ENCODE measurements at places on chromosomes 5 and 9.

GRCh38 chr5:10310066-10310779 is 2.5 kb upstream of the CMBL start:
- DNase-seq: no peak

DNA sequence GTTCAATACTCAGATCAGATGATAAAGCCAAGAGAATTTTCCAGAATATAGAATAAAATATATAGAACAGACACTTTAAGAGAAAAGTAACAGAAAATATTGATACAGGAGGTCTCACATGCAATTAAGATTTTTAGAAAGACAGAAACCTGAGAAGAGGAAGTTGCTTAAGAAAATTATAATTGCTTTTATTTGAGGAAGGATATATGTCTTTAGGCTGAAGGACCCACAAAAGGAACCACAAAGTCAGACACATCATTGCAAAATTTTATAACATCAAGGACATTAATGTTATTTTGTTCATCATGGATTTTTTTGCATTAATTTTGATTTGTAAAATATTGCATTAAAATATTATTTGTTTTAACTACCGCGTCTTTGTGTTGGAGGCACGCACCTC is 141.5 kb downstream of the FSTL4 start:
- no peak for DNase-seq

DNA sequence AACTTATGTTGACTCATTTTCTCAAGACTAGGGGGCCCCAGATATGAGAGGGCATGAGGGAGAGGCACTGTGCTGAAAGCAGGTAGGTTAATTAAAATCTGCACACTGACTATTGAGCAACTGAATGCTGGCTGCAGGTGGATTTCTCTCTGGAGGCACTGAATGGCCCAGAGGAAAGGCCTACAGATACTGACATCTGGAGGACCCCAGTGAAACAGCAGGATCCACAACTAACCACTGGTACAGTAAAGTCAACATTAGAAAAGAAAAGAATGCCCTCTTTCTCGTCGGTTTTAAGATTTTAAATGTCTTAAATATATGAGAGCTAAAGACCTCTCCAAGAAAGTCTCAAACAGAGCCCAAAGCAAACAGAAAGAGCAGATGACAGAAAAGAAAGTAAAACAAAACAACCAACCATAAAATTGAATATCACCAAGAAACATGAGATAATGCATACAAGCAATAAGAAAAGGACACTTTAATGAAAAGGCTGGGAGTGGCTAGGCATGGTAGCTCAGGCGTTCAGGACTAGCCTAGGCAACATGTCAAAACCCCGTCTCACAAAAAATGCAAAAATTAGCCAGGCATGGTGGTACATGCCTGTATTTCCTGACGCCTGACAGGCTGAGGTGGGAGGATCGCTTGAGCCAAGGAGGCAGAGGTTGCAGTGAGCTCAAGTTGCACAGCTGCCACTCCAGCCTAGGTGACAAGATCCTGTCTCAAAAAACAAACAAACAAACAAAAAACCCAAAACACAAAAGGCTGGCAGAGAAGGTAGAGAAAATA is 43.3 kb downstream of the PUM3 start:
- no peak for DNase-seq

- DNase-seq: no peak
These were observed 213.2 kb downstream of the TMC1 start for GRCh38 chr9:72734631-72735030.

DNA sequence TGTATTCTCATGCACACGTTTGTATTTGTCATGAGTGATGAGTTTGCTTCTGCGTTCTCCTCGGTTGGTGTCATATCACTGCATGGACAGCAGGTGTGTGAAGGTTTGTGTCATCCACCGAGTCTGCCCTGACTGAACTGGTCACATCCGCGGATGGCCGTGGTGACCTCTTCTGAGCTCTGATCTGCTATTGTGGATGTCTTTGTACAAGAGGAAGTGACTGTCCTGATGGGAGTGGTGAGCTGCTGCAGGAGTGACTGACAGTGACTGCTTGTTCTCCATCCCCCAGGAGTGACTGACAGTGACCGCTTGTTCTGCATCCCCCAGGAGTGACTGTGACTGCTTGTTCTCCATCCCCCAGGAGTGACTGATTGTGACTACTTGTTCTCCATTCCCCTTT is 69.9 kb downstream of the EHMT1 start:
- DNase-seq: no peak

DNA sequence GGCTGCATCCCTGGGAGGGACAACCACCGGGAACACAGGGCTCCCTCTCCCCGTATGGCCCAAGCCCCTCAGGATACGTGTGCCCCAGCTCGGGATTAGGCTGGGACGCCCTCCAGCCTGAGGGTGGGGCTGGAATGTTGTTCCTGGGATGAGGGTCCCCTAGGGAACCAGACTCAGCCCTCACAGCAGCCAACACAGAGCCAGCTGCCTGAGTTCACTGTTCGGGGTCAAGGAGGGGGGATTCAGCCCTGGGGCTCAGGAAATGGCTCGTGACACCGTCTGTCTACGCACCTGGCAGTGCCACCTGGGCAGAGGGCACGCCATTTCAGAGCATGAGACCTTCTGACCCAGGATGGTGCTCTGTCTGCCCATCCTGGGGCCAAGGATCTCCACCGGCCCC is 8.9 kb downstream of the RNF44 start:
- DNase-seq: no peak

DNA sequence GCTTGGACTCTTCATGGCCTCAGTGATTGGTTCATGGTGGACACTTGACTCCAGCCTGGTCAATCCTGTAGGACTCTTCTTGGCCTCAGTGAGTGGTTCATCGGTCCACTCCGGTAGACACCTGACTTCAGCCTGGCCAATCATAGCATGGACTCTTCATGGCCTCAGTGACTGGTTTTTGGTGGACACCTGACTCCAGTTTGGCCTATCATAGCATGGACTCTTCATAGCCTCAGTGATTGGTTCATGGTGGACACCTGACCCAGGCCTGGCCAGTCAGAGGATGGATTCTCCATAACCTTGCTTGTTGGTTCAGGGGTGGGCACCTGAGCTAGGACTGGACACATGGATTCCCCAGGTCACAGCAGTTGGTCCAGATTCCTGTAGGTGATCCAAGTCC is 106.0 kb upstream of the ERCC6L2 start:
- DNase-seq: no peak

GRCh38 chr5:167587772-167588437 is 703.5 kb upstream of the WWC1 start:
- no peak for DNase-seq

- DNase-seq: no peak
These were observed 16.6 kb upstream of the MEGF9 start for GRCh38 chr9:120730654-120731514.

GRCh38 chr5:57642066-57642465 is 159.5 kb upstream of the ACTBL2 start:
- no peak for DNase-seq

DNA sequence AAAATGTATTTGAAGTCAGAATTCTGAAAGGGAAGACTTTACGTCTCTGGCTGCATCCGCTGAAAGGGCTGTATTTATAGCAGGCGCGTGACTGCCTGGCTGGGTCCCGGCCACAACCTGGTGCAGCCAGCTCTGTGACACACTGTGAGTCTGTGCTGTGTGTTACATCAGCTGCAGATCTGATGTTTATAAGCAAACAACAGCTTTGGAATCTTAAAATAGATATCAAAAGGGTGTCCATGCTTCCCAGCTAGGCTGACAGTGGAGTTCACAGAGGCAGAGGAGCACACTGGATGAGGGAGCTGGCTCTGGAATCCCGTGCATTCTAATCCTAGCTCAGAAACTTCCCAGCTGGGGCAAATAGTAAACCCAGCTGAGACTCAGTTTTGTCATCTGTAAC is 433.4 kb upstream of the BRINP1 start:
- no peak for DNase-seq

DNA sequence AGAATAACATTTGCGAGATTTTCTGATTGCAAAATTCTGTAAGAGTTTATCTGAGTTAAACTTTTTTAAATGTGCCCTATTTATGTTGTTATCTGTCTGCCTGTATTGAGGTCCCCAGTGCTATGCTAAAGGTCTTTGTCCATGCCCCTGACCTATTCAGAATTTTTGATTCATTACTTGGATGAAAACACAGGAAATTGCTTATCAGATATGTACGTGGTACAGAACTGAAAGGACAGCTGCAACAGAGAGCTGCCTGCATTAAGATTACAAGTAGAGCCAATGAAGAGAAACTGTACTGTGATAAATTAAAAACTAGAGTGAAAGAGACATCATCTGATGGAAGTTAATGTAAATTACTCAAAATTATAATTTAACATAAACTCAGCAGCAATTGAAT is 408.8 kb downstream of the ADGRV1 start:
- DNase-seq: no peak

GRCh38 chr5:59565551-59565950 is 328.0 kb downstream of the PDE4D start:
- no peak for DNase-seq

- no peak for DNase-seq
These were observed 27.9 kb upstream of the CDKN2B start for GRCh38 chr9:22036866-22037626.

GRCh38 chr9:93186215-93186945 is 2.4 kb downstream of the WNK2 start:
- DNase-seq: no peak

GRCh38 chr5:40271476-40271875 is 408.2 kb upstream of the PTGER4 start:
- no peak for DNase-seq

- DNase-seq: peak; percentile 87
These were observed at the start of gene RMRP for GRCh38 chr9:35657546-35658136. RMRP (minus strand) TSS chr9:35658019.

- DNase-seq: peak; percentile 28
These were observed 90.6 kb downstream of the RALGPS1 start for GRCh38 chr9:127004946-127005769.

- no peak for DNase-seq
These were observed 23.6 kb upstream of the SLC6A3 start for GRCh38 chr5:1468629-1469527.

- no peak for DNase-seq
These were observed 262.1 kb downstream of the CRB2 start for GRCh38 chr9:123617952-123618678.

- DNase-seq: no peak
These were observed 383.4 kb downstream of the BRINP1 start for GRCh38 chr9:118985851-118986250.

DNA sequence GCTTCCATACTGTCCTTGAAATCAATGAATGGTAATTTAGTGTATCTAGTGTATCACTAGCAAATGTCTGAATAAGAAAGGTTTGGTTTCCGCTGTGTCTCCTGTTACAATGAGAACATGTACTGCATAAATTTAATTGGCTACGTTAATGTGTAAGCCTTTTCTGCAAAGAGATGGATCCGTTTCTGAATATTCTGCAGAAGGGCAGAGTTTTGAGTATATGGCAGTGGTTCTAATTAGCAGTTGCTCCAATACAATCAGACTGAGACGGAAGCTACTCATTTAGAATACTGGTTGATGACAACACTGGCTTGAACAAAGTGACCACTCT is 555 bp upstream of the PCDHGC4 start:
- no peak for DNase-seq

DNA sequence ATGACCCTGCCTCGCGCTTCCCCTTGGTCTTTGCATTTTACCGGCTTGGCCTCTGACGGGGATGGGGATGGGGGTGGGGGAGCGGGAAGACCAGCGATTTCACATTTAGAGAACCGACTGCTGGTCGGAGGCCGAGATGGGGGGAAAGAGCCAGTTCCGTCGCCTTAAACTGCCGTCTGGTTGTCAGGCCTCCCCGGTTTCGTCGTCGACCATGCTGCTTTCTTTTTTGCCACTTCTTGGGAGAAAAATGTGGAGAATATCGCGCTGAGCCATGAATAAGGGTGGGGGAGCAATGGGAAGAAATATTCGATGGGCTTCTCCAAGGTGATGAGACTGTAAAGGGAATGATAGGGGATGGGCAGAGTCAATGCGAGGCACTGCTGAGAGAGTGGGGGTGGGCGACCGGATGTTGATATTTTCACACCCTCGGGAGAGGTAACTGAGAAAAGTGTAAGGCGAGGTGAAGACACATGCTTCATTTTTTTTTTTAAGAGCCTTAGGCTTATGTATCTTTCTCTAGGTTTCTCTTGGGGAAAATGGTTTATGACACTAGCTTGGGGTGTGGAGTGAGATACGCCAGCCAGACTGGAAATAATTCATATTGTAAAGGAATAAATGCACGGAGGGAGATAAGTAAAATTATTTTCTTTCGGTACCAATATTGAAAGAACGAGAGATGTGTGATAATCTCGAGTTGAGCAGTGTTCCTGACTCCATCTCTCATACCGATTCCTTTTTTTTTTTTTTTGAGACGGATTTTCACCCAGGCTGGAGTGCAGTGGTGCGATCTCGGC is 1.1 kb downstream of the KIF2A start:
- DNase-seq: peak; percentile 33

DNA sequence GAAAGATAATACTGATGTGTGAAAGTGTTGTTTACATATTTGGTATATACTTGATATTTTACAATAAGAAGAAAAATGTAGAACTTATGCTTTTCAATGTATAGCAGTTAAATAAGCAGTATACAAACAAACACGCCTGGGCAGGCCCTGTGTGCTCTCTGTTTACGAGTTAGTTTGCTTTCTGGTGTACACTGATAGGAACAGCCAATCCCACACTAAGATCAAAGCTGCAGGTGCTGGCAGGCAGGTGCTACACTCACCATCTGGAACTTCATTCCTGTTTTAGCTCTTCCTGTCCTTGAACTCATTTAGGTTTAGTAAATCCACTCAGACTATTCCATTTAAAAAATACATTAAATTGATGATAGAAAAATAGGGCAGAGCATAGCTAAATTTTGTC is 614.7 kb upstream of the ST8SIA4 start:
- DNase-seq: no peak

- DNase-seq: no peak
These were observed 117.6 kb downstream of the PIP5K1B start for GRCh38 chr9:68822596-68823165.

DNA sequence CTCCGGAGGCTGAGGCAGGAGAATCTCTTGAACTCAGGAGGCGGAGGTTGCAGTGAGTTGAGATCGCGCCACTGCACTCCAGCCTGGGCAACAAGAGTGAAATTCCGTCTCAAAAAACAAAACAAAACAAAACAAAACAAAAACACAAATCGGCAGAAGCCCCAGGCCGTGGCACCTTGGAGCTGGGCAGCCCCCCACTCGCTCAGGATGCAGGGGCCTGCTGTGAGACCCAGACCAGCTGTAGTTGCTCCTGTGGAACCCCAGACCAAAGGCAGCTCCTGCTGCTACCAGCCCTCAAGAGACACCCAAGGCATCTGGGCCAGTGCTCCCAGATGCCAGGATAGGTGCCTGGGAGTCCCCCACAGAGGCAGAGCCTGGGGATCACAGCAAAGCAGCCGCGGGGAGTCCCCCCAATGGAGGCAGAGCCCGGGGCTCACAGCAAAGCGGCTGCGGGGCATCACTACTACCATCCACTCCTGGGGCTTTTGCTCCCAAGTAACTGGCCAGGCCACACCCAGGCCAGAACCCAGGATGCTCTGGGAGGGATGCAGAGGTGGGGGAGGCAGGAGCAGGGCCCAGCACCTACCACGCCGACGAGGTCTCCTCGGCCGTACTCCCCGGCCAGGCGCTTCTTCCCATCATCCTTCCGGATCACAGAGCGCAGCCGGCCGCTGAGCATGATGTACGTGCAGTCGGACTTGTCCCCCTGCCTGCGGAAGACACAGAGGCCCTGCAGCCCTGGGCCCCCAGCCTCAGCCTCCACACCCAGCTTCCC is 37.7 kb upstream of the NSMF start:
- DNase-seq: no peak
